Activated CD4-positive, CD25-positive, alpha-beta regulatory T cell (primary cell): ENCODE measurements at places on chromosomes 4 and X.
A peak's percentile ranks its signal among the peaks of the same experiment; 100 is the strongest.

DNA sequence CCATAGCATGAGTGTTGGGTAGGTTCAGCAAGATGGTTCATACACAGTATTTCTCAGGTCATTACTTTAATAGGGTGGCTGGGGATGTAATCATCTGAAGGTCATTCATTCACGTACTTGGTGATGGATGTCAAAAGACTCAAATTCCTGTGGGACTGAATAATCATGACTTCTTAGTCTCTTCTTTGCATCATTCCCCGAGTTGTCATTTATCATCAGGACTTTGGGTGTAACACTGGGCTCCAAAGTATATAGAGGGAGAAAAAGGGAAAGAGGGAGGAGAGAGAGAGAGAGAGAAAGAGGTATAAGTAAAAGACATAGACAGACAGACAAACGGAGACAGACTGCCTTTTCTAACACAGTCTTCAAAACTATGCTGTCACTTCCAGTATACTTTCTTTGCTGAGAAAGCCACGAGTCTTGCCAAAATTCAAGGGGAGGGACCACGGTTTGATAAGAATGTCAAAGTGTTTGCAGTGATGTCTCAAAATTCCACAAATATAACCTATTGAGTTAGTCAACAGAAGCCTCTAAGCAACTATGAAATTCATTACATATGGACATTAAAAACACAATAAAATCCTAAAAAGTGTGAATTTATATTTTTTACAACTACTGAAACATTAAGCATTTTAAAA is 55.9 kb downstream of the UGT2A3 start:
- no peak for DNase-seq

- DNase-seq, result peak; percentile 5
Measured at GRCh38 chr4:143773998-143774895, 73.8 kb upstream of the FREM3 start.

GRCh38 chr4:119010909-119011606 is 122.4 kb downstream of the SYNPO2 start:
- no peak for DNase-seq

DNA sequence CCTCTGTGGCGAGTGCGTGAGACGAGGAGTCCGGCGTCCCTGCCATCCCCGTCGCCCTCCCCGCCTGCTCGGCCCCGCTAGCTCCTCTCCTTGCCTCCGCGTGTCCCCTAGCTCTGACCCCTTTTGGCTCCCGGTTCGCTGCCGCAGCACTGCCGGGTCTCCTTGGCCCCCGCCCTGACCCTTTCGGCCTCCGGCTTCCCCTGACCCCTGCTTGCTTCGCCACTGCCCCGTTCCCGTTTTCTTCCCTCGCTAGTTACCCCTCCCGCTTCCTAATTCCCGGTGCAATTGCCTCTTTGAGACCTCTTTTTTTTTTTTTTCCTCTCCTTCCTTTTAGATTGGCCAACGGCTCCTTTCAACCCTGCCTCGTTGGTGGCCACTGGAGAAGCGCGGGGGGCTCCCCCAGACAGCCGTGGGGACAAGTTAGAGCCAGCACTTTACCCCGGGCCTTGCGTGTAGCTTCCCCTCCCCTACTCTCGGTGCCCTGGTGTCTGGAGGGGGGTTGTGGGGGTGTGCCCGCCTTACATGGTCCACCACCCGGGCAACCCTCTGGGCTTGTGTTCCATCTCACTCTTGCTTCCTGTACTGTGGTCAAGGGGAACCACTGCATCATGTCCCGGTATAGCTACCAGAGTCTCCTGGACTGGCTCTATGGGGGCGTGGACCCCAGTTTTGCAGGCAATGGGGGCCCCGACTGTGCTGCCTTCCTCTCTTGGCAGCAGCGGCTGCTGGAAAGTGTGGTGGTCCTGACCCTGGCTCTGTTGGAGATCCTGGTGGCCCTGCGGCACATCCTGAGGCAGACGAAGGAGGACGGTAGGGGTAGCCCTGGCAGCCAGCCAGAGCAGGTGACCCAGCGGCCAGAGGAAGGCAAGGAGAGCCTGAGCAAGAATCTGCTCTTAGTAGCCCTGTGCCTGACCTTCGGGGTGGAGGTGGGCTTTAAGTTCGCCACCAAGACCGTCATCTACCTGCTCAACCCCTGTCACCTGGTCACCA is 548 bp downstream of the TMEM164 start:
- no peak for DNase-seq

- DNase-seq, result no peak
Measured at GRCh38 chr4:138290805-138291204, 48.7 kb upstream of the SLC7A11 start.

DNA sequence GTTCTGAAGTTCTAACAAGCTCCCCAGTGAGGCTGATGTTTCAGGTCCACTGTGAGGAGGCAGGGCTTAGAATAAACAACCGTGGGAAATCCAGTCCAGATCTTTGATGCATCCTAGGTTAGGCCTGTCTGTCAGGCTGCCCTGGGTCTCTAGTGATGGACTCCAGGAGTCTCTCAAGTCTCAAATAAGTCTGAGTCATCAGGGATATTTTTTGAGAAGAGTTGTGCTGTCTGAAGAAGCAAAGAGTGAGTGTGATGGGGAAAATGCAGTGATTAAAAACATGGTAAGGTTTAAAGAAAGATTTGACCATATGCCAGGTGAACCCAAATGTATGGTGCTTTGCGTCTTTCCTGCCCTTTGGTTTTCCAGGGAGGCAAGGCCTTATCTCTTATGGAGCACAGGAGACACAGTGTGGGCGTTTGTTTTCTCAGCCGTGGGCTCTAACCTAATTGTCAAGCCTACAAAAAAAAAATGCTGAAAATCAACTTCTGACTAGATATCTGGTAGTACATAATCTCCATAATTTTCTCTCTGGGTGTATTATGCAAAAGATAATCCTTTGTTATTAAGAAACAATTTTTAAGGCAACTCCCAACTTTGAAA is 100.7 kb downstream of the PTTG2 start:
- no peak for DNase-seq

GRCh38 chr4:88910101-88910500 is 146.9 kb downstream of the FAM13A start:
- no peak for DNase-seq

DNA sequence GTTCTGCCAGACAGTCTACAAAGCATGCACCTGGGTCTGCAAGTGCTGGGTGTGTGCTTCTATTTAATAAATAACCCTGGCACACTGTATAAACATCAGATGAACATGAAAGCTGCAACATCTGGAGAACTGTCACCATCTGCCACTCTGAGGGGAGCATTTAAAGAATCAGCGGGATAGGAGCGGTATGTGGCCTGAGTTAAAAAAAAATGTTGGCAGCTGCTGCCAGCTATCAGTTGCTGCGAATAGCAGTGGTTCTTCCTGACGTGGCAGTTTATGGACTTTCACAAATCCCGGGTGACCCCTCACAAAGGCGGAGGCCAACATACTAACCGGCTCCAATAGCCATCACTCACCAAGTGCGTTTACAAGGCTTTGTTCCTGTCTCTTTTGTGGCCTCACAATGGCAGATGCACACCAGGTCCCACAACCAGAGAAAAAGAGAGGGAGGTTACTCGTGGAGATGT is 95.1 kb downstream of the RASL11B start:
- no peak for DNase-seq

GRCh38 chrX:10728806-10729389 is 108.5 kb upstream of the MID1 start:
- DNase-seq, result no peak

GRCh38 chr4:159864337-159864736 is 761.5 kb downstream of the RAPGEF2 start:
- DNase-seq, result no peak

DNA sequence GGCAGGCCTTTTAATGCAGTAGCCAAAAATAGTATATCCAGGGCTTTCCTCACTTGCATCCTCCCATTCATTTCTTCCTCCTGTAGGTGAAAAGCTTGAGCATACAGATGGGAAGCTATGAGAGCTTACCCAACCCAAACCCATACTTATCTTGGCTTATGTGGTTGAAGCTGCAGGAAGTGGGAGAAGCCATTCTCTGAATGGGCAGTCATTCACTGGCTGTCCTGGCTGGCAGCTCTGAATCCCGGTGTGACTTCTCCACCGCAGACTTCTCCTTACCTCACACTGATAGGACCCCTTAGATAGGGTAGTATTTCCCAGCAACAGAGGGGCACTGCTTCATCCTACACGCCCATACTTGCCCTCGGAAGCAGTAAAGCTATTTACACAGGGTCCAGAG is 125.4 kb downstream of the AMMECR1 start:
- no peak for DNase-seq

DNA sequence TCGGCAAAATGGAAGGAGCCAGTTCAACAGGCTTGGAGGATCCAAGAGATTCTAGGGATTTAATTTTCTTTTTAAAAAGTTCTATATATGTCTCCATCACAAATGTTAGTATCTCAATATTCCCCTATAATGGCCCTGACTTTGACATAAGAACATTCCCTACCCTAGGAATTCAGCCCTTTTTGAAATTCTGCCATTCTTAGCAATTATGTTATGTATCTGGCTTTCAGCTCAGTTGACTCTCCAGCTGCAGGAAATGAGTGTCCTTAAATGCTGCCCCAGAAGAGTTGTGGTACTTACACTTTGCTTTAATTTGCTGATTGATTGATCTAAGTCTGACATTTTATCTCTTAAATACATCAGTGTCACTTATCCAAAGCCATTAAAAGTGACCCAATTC is 1454.3 kb downstream of the FSTL5 start:
- DNase-seq, result no peak

- DNase-seq, result no peak
Measured at GRCh38 chr4:82694046-82694445, 104.5 kb downstream of the SCD5 start.

DNA sequence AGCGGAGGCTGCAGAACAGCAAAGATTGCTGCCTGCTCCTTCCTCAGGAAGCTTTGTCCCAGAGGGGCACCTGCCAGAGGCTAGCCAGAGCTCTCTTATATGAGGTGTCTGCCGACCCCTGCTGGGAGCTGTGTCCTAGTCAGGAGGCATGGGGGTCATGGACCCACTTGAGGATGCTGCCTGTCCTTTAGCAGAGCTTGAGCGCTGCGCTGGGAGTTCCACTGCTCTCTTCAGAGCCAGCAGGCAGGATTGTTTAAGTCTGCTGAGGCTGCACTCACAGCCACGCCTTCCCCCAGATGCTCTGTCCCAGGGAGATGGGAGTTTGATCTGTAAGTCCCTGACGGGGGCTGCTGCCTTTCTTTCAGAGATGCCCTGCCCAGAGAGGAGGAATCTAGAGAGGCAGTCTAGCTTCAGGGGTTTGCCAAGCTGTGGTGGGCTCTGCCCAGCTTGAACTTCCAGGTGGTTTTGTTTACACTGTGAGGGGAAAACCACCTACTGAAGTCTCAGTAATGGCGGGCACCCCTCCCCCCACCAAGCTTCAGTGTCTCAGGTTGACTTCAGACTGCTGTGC is 10.9 kb downstream of the DCK start:
- DNase-seq, result peak; percentile 7

- DNase-seq, result no peak
Measured at GRCh38 chrX:13364230-13364857, 44.5 kb upstream of the ATXN3L start.

GRCh38 chr4:80831383-80832361 is 198.8 kb upstream of the BMP3 start:
- DNase-seq, result no peak

DNA sequence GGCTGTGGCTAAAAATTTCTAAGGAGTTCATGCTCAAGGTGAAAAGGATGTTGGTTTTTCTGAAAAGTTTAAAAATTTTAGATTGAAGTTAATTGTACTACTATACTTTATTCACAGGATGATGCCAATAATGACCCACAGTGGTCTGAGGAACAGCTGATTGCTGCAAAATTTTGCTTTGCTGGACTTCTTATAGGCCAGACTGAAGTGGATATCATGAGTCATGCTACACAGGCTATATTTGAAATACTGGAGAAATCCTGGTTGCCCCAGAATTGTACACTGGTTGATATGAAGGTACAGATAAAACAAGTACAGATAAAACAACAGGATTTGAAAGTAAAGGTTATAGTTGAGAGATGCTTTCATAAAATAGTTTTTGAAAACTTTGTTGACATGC is 12.2 kb downstream of the PAICS start:
- DNase-seq, result no peak

- DNase-seq, result no peak
Measured at GRCh38 chr4:39657465-39657864, 18.8 kb upstream of the SMIM14 start.
